ENCODE measurements at places on chromosomes 4 and X.

DNA sequence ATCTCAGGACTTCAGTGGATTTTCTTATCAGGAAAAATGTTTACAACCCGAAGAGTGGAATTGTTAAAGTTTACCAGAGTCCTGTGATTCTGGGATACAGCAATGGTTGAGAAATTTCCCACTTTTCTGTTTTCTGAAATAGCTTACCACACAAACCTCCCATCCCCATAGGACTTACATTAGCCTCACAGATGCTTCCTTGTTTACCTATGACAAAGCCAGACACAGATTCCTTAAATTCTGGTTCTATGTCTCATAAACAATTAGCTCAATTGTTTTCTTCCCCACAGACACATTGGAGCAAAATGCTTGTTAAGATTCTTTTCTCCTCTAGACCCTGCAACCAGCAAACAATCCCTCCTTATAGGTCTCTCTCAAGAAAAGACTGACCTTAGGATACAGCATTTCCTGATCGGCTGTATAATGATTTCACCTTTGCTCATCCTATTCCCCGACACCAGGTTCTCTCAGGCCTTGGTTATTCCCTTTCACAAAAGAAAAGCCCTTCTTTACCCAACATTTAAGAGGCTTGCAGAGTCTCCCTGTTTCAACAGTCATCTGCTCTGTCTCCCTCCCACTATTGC is 886.2 kb downstream of the ARAP2 start:
- peak; percentile 41 for DNase-seq

DNA sequence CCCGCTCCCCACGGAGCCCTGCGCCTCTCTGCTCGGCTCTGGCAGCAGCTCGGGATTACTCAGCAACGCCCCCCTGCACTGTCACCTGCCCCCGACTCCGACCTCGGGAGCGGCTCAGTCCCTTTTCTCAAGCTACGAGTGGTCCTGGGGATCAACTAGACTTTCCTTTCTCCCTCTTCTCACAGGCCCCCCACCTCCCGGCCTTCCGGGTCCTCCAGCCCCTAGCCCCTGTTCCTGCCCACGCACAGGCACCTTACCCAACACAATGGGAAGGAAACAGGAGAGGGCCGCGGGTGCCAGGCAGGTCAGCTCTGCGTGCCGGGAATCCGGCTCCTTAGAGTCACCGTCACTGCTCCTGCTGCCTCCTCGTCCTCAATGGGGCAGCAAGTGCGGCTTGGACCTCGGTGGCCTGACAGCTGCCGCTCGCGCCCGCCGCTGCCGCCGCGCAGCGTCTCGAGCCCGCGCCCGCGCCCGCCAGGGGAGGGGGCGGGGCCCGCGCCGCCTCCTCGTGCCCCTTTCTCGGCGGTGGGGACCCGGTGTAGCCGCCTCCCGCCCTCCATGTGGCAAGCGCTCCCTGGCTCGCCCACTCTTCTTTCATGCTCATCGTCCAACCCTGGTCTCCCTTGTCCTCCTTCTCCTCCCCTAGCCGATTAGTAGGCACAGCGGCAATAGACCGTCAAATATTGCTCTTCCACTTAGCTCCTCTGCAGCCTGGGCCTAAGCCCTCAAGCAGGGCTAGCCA is at the start of gene RAB9B:
Gene RAB9B, minus strand, starts transcription at position 455 of the 742 bp plus-strand sequence. CDS start 6,473 bp downstream, outside the sequence.
- no peak for DNase-seq

GRCh38 chr4:24557026-24558025 is 27.0 kb downstream of the DHX15 start:
- DNase-seq: no peak

GRCh38 chr4:148539387-148539786 is 97.2 kb upstream of the NR3C2 start:
- peak; percentile 37 for DNase-seq

DNA sequence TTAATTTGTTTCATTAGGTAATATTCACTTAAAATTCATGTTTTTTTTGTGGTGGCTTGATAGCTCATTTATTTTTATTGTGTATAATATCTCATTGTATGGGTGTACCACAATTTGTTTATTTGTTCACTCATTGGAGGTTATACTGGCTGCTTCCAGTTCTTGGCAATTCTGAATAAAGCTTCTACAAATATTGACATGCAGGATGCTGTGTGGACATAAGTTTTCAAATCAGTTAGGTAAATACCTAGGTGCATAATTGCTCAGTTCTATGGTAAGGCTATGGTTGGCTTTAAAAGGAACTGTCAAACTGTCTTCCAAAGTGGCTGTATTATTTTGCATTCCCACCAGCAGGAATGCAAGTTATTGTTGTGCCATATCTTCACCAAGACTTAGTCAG is 504.5 kb upstream of the GALNTL6 start:
- no peak for DNase-seq

- no peak for DNase-seq
Measured at GRCh38 chr4:127249066-127249766, 383.5 kb upstream of the INTU start.

- DNase-seq: no peak
Measured at GRCh38 chr4:123755655-123756054, 359.1 kb downstream of the SPRY1 start.

GRCh38 chrX:38654302-38654701 is 93.0 kb downstream of the TSPAN7 start:
- DNase-seq: no peak

GRCh38 chr4:101183221-101183620 is 164.1 kb downstream of the PPP3CA start:
- DNase-seq: no peak

- DNase-seq: no peak
Measured at GRCh38 chr4:7522452-7523220, 87.9 kb upstream of the PSAPL1 start.

GRCh38 chr4:145819853-145820181 is 118.8 kb downstream of the ZNF827 start:
- no peak for DNase-seq

DNA sequence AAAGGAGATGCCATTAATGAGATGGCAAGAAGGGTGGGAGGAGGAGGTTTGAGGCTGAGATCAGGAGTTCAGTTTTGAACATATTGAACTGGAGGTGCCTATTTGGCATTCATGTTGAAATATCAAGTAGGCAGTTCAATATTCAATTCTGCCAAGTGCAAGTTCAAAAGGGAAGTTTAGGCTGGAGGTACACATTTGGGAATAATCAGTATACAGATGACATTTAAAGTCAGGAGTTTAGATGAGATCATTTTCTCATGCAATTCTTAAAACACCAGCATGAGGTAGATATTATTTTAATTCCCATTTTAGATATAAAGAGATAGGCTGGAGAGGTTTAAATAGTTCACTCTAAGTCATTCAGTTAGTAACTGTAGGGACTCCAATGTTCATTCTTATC is 26.1 kb downstream of the COQ2 start:
- no peak for DNase-seq

- no peak for DNase-seq
Measured at GRCh38 chr4:78481180-78481579, 70.4 kb upstream of the ANXA3 start.

- no peak for DNase-seq
Measured at GRCh38 chr4:174037631-174038030, 245.8 kb downstream of the FBXO8 start.

- no peak for DNase-seq
Measured at GRCh38 chr4:151983854-151984253, 223.0 kb upstream of the GATB start.

DNA sequence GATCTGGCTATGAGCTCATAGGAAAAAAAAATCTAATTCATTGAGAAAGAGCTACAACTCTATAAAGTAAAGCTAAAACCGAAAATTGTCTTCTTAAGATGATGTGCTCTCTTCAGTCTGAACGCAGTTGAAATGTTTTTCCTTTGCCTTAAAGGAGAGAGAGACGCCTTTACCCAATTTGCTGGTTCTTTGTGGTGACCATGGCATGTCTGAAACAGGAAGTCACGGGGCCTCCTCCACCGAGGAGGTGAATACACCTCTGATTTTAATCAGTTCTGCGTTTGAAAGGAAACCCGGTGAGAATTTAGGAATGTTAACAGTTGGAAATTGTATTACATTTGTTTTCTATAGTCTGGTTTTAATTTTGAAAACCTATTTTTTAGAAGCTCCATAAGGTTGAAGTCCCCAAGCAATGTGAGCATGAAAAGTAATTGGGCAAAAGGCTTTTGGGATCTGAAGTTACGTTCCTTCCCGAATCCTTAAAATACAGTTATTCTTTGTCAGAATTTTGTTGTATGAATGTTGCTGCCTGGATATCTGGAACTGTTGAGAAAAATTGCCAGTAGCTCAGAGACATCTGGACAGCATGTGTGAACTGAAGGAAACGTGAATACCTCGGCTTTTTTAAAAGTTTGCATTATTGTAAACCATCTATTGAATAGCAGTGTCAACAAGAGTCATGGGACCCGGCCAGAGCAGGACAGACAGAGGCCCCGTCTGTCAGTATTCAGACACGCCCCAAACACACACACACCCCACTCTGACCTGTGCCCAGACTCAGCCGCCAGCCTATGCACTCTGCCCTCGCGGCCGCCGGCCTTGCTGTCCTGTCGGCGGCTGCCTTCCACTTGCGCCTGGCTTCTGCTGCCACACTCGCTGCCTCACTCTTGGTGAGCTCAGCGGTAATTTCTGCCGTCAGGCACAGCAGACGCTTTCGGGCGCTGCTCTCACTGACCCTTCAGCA is 9.9 kb downstream of the PIGG start:
- no peak for DNase-seq

DNA sequence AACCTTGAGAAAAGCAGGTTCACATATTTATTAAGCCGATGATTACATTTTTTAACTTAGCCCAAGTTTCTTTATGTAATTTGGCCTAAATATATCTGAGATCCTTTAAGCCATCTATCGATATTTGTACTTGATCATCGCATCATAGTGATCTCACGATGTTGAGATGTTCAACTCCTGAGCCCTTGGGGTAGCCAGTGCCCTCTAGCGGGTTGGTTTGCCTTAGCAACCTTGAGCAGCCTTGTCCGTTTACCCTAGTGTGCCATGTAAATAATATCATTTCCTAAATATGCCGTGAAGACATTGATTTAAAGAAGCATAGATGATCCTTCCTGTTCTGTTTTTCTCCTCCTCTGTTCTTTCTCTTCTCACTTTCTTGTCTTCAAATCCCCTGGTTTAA is 432.2 kb downstream of the RPA4 start:
- no peak for DNase-seq

- DNase-seq: no peak
Measured at GRCh38 chrX:64580035-64580434, 184.8 kb upstream of the MTMR8 start.

DNA sequence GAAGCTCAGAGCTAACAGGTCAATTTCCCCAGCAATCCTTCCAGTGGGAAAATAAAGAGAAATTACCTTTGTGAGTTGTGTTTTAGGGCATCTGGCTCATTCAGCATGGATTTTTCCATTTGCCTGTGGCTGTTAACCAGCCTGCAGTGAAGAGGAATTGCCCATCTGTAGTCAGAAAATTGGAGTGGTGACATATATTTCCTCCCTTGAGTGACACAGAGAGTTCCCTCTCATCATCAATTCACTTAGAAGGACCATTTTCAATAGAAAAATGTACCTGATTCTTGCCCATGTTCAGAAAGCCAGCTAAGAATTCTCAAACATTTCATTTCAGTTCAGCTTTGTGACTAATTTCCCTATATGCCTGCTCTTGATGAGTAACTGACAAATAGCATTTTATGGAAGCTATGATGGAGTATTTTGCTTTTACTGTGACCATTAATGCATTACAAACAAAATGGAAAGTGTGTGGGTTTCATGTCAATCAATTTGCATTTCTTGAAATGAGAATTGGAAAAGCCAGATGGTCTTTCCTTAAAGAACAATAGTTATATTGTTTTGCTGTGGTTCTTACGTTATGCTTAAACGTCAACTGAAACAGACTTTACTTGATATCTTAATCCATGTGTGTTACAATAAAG is 155.8 kb downstream of the NWD2 start:
- no peak for DNase-seq

- no peak for DNase-seq
Measured at GRCh38 chrX:11151799-11152559, 40.8 kb downstream of the HCCS start.

DNA sequence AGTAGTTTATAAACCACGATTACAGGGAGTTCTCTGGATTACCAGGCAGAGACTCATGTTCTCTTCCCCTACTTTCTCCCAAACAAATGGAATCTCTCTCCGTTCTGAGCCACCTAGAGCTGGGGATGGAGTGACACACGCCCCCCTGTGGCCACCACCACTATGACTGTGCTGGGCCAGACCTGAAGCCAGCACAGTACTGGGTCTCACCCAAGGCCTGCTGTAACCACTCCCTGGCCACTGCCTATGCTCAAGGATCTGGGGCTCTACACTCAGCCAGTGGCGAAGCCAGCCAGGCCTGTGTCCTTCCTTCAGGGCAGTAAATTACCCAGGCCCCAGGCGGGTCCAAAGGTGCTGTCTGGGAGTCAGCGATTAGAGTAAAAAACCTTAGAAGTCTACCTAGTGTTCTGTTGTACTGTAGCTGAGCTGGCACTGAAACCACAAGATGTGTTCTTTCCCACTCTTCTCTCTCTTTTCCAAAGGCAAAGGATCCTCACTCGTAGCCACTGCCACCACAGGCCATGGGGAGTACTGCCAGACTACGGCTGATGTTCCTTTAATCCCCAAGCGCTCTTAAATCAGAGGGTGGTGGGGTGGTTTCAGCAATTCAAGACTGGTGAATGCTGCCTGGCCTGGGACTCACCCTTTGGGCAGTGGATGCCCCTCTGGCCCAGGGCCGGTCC is 412.2 kb upstream of the ARX start:
- no peak for DNase-seq

GRCh38 chr4:168928346-168928745 is 81.7 kb downstream of the CBR4 start:
- DNase-seq: no peak

GRCh38 chrX:154472685-154473632 is 6.1 kb downstream of the LAGE3 start:
- no peak for DNase-seq

DNA sequence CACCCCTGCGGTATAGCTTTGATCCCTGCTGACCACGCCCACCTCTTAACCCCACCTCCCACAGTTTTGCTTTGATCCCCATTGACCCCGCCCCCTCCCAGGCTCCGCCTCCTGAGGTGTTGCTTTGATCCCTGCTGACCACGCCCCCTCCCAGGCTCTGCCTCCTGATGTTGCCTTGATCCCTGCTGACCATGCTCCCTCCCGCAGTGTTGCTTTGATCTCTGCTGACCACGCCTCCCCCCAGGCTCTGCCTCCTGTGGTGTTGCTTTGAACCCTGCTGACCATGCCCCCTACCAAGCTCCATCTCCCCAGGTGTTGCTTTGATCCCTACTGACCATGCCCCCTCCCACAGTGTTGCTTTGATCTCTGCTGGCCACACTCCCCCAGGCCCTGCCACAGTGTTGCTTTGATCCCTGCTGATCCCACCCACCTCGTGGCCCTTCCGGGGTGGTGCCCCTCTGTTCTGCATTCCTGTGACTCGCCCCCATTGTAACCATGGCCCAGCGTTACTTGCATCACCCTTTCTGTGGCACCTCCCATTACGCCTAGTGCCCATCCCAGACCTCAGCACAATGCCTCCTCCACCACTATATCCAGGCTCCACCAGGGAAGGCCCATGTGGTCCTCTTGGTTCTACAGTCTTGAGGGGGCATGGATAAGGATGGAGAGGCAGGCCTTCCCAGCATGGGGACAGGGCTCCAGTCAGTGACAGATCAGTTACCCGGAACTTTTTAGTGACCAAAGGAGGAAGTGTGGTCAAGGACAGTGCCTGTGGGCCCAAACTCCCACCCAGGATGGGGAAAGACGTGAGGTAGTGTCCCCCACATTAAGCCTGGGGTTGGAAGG is 70.8 kb downstream of the ADRA2C start:
- no peak for DNase-seq

GRCh38 chrX:33142331-33142730 is 69.0 kb downstream of the DMD start:
- DNase-seq: no peak

GRCh38 chr4:92455951-92456350 is 152.2 kb downstream of the GRID2 start:
- DNase-seq: no peak

- DNase-seq: no peak
Measured at GRCh38 chr4:164384416-164384815, 369.5 kb upstream of the SMIM31 start.

All from PC-9 (cell line).